ENCODE measurements at places on chromosomes 4 and X.
A peak's percentile ranks its signal among the peaks of the same experiment; 100 is the strongest.

GRCh38 chr4:177287255-177287654, 22.4 kb upstream of the NEIL3 start:
- no peak for DNase-seq

GRCh38 chr4:41751449-41752061, 3.0 kb upstream of the PHOX2B start:
- no peak for DNase-seq

DNA sequence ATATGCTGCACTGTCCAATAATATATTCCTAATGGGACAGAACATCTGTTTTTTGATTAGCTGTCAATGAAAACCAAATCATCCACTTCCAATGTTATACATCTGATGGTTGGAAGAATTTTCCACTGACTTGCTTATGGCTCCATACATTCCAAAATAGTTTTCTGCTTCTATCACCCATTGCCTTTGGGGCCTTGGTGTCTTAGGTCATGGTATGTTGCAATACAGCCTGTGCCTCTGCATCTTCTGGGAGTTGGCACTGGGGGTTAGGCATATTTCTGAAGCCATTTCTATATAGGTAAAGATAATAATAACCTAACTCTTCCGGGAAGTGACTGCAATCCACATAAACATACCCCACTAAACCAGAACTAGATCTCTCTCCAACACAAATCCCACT, 53.2 kb upstream of the NR3C2 start:
- no peak for DNase-seq

GRCh38 chr4:60579335-60579734, 620.8 kb upstream of the ADGRL3 start:
- DNase-seq, result no peak

- DNase-seq, result no peak
Measured at GRCh38 chrX:110006821-110007375, 4.0 kb downstream of the TMEM164 start.

DNA sequence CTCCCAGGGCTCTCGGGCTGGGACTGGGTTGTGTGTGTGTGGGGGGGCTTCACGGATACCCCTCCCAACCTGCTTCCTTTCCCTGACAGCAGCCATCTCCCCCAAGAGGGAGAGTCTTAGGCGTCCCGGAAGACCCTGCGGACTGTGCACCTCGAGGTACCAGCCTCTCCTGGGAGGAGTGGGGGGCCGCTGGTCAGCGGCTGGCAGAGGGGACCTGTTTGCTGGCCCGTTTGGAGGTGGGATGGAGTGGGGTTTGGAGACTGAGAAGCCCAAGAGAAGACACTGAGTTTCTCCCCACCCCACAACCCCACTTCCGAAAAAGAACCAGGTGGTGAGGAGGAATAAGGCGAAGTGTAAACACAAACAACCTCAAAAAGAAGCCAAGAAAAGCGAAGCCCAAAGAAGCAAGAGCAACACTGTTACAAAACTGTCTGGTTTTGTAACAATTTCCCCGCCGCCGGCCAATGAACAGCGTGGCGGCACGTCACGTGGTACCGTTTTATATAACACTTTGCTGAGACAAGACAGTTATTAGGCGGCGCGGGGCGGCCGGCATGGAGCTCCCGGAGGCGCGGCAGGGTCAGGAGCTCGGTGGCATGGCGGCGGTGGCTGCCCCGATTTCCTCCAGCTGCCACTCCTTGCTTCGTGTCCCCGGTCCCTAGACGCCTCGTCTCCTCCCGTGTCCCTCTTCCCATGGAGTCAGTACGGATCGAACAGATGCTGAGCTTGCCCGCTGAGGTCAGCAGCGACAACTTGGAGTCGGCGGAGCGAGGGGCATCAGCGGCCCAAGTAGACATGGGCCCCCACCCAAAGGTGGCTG, at the start of gene LONRF3:
TSS of gene LONRF3 (plus strand) at position 531 of the 820 bp plus-strand sequence. CDS start at position 694, 163 bp downstream.
- DNase-seq, result peak; percentile 78

DNA sequence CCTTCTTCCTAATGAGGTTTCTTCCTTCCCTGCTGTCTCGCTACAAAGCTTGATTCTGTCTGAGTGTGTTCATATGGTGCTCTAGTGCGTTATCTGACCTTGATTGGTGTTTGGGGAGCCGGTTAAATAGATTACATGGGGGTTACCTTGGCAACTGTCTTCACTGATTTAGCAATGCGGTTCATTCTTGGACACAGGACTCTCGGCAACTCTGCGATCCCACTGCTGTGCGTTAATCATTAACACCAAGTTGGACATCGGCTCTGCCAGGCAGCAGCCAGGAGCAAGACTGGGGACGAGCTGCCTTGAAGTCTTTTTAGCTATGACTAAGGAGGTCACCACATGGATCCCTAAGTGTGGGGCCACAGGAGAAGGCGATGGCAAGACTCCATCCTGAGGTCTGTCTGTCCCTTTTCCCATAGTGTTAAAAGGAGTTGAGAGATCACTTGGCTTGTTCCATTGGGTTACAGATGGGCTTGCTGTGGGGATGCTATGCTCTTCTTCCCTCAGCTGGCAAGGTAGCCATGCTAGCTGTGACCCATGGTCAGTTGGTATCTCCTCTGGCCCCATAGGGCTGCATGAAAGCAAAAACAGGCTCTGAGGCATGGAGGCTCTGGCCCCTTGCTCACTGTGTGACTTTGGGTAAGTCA, 93.4 kb upstream of the MAMLD1 start:
- no peak for DNase-seq

DNA sequence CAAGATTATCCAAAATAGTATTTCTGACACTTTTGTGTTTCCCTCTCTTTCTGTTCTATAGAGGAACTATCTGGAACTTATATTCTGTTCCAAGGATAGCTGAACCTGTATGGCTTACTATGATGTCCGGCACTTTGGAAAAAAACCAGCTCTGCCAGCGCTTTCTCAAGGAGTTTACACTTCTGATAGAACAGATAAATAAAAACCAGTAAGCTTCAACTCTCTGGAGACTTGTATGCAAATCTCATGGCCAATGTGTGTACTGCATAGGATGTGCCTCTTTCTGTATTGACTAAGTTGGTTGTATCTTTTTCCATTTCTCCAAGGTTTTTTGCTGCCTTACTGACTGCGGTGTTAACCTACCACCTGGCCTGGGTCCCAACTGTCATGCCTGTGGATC, 92.5 kb downstream of the FNIP2 start:
- no peak for DNase-seq

- no peak for DNase-seq
Measured at GRCh38 chr4:165784672-165785071, 88.4 kb upstream of the TLL1 start.

- peak; percentile 9 for DNase-seq
Measured at GRCh38 chrX:155028129-155028528, 1.5 kb downstream of the FUNDC2 start.
